Tibial nerve (tissue), 4 donors: ENCODE measurements at places on chromosomes 13 and 19. TPM values are rescaled to one million over a fixed set of nuclear protein-coding genes. Genes with fewer than 3 reads are reported as not detected.

DNA sequence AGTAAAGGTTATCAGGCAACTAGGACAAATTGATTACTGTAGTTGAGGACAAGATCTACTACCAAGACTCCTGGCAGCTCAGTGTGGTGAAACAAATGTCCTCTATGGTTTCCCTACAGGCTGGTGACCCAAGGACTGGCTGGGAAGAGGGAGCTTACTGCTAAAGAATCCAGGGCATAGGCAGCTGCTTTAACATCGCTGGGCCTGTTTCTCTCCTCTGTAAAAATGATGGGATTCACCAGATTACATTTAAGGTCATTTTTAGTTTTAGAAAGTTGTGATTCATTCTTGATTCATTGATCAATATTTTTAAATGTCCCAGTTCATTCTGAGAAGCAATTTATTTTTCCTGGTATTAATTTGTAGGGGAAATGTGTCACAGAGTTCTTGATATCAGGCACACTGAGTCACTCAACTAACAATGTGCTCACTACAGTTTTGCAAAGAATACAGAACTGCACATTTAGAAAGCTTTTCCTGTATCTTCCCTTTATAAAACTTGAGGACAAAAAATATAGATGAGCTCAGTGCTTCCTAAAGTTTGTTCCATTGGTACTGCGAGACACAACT lies 19.6 kb upstream of the FAM124A start:
- DNase-seq: no peak

DNA sequence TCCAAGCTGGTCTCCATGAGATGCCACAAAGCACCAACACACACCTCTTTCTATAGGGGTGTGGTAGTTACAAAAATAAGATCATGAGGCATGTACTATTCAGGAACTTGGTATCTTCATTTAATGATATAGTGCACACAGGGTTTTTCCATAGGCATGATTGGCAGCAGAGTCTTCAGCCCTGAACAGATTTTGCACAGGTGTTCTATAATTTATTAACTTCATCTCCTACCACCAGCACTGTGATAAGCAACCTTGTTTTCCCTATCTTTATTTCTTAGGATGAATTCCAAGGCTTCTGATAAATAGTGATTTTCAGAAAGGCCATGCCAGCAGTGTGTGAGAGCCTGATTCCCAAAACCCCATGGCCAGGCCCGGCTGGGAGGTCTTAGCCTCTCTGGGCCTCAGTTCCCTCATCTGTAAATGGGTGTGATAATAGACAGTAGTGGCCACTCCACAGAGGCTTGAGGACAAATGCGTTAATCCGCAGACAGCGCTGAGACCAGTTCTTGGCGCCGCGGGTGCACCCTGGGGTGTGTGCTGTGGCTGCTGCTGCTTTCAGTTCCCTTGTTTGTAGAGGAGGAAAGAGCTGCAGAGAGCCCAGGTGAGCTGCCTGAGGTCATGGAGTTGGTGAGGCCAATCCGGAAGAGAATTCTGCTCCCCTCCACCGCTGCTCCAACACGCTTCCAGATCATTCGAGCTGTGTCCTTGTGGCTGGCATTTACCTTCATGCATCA lies 33.1 kb downstream of the DHRS12 start:
- no peak for DNase-seq

GRCh38 chr13:48263196-48263595 lies 30.2 kb downstream of the ITM2B start:
- no peak for DNase-seq

- DNase-seq: no peak
Measured at GRCh38 chr13:84352946-84353345, 470.7 kb upstream of the SLITRK1 start.

DNA sequence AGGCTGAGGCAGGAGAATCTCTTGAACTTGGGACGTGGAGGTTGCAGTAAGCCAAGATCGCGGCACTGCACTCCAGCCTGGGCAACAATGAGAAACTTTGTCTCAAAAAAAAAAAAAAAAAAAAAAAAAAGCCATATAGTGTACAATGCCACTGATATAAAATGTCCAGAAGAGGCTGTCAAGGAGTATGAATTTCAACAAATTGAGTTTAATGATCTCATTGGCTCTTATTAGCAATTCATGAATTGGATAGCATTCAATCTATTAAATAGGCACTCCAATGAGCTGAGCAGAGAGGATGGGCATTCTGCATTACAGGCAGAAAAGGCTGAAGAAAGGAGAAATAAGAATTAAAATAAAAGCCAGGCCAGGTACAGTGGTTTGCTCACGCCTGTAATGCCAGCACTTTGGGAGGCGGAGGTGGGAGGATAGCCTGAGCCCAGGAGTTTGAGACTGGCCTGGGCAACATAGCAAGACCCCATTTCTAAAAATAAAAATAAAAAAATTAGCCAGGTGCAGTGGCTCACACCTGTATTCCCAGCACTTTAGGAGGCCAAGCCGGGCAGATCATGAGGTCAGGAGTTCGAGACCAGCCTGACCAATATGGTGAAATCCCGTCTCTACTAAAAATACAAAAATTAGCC lies 757 bp upstream of the LMNB2 start:
- DNase-seq: no peak

GRCh38 chr19:49113762-49114629 lies at the start of gene LIN7B:
Gene LIN7B, plus strand, starts transcription at chr19:49114370. Its CDS starts 35 bp downstream, at chr19:49114405.
- no peak for DNase-seq

- no peak for DNase-seq
Measured at GRCh38 chr13:31761951-31762350, 22.6 kb downstream of the RXFP2 start.

GRCh38 chr13:73891805-73892204 lies 242.4 kb downstream of the KLF12 start:
- no peak for DNase-seq

GRCh38 chr13:33119856-33120543 lies 103.8 kb downstream of the KL start:
- no peak for DNase-seq

DNA sequence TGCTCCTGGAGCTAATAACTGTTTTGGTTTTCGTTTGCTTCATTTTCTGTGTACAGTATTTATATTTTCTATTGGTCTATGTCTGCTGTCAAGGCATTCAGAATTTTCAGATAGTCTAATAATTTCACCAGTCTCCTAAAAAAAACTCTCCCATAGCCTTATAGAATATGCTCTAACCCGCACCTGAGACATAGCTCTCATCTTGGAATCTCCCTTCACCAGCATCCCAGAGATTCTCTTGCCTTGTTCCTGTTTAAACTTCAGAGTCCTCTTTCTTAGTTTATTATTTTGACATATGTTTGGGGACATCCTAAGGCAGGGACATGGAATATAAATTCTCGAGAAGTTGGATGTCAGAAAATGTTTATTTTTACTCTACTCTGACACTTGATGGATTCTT lies 58.3 kb upstream of the MED4 start:
- no peak for DNase-seq

GRCh38 chr19:17835182-17836006 lies 12.4 kb downstream of the JAK3 start:
- no peak for DNase-seq

GRCh38 chr13:40494513-40494912 lies 171.9 kb downstream of the FOXO1 start:
- no peak for DNase-seq

Gene ZNF726
- total RNA-seq: 0.39 TPM

Gene MPHOSPH8
- 53.8 TPM for total RNA-seq

Gene SOHLH2
- total RNA-seq: not detected

Gene NLRP7
- total RNA-seq: not detected

Gene IRGC
- not detected for total RNA-seq
